ENCODE measurements at places on chromosomes 6 and 20.

DNA sequence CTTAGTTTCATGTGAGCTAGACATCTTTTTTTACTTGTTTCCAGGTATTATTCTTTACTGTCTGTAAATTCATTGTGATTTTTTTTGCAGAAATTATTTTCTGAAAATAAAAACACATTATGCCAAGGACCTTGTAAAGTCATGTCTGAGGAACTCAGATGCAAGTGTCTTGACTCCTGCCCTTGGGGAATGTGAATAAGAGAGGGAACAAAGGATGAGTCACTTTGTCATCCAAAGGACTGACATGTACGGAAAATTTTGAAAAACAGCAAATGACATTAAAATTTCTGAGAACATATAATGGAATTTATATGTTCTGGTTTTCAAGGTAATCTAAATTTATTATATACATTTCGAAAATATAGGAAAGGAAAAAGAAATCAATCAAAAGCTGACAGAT, 660.4 kb downstream of the CD109 start:
- peak; percentile 37 for DNase-seq

DNA sequence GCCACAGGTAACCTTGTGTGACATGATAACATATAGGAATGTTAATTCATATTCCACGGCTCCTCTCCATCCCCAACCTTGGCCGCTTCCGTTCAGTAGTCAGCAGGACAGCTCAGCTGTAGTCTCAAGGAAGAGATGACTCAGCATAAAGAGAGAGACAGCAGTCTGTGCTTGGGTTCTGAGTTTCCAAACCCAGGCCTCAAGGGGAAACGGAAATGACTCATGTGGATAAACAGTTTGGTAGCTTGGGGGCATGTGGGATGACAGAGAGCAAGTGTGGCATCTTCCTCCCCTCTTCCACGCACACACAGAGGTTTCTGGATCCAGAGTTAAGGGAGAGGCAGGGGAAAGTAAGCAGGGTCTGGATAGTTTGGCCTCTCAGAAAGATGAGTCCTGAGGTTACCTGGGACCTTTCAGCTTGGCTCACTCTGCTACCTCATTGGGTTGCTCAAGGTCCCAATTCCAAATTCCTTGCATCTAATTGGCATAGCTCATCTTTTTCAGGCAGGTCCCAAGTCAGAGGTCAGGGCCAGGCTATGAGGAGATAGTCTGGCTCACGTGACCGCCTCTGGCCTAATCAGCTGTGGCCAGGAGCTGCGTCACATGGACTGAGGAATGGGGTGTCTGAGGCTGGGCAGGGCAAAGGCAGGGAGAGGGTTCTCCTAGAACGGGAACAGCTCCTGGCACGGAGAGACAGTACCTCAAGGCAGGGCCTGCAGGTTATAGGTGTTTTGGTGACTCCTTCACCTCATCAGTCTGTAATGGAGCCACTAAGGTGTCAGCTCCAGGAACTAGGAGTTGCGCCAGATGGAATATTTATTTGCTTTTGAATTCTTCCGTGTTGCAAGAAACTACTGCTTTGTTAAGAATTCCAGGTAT, 36.5 kb upstream of the MLN start:
- peak; percentile 97 for DNase-seq

- DNase-seq = no peak
Observed at GRCh38 chr6:170257376-170257775, 33.5 kb downstream of the DLL1 start.

GRCh38 chr6:52346503-52346902, 15.4 kb upstream of the PAQR8 start:
- DNase-seq = no peak

DNA sequence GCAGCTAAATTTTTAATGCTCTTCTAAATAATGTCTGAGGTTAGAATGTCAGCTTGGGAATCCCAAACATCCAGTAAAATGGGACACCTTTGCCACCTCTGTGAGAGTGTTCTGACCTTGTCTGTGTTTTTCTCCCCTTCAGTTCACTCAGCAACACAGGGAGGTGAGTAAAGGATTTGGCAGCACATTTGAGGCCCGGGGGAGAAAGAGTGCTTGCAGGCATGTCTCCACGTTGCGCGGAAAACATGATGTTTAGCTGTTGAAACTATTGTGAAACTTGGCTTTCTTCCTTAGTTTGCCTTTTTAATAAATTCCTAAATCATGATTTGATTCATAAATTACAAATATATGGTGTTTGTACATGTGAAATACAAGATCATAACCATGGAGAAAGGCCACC, 707.8 kb upstream of the FLRT3 start:
- DNase-seq = peak; percentile 70

GRCh38 chr20:4875578-4876067, 125.7 kb downstream of the SLC23A2 start:
- DNase-seq = no peak

DNA sequence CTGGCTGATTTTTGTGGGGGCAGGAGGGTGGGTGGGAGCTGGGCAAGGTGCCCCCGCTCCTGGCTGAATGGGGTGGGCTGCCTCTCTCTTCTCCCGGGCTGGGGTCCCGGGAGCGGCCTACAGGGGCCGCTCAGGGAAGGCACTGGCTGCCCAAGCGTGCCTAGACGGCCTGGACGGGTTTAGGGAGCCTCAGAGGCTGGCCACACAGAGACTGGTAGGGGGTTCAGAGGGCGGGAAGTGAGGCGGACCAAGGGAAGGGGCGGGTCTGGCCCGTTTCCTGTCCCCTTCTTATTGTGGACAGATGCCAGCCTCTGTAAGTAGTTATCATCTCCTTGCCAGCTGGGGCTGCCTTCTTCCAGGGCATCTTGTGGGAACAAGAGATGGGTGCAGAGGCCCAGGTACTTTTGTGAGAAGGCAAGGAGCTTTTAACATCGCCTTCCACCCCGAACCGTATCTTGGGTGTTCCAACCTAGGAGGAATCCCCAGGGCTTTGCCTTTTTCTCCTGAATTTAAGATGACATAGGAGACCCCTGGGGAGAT, 437 bp downstream of the CD40 start:
- no peak for DNase-seq

DNA sequence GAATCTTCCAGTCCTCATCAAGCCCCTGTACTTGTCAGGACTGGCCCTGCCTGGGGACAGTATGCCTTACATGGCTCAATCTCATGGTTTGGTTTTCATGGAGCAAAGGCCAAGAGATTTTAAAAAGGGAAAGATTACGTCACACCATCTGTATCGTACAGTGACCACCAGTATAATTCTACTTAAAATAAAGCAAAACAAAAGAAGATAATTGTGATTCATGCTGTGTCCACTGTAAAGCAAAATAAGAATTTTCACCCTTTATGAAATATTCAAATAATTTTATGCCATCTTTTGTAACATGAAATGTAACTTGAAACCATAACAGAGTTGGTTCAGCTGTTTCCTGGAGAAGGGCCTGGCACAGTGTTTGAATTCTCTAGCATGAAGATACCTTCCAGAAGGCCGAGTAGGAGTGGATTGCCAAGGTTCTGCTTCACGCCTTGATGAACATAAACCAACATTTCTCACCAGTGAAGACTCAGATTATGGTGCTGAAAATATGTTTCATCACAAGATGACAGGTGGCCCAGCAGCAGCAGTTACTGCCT, 486.5 kb downstream of the RFPL4B start:
- DNase-seq = no peak

DNA sequence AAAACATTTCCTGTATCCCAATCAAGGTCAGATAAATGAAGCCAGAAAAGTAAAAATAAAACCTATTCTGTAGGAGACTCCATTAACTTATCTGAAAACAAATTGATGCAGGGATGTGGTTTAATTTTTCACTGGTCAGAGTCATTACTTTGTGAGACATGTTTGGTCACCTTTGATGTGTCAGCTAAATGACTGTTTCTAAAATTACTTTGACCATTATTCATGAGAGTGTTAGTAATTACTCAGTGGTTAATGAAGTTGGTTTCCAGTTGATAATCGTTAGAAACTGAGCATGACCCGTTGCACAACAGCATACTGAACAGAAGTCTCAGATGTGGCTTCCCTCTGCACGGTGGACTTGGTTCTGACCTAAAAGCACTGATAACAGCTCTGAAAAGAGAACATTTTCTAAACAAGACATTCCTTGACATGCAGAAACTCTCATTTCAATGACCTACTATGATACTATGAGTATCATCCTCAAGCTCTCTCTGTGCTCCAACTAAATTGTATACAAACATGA, 410.5 kb upstream of the RNF217 start:
- no peak for DNase-seq

DNA sequence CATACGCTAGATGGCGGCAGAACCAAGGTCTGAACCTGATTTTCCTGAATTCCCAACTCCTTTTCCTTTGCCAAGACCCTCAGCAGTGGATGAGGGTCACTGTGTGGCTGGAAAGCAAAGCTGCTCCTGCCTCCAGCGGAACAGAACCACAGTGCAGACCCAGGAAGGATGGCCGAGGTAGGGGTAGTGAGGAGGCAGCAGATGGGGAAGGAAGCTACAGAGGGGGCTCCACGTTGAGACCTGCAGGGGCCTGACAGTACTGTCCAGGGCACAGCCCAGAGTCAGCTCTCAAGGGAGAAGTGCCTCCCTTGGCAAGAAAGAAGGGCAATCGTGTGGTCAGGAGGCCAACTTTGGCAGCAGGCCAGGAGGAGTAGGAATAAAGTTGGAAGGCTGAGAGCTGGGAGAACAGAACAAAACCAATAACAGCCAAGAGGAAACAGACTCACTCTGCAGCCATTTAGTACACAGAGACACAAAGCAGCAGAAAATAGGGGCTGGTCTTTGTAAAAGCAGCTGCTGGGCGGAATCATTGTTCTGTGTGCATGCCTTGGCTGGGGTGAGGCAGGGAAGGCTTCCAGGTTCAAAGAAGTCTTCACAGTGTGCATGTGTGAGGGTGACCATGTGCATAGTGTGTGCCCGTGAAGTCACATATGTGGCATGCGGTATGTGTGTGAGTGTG, 3.1 kb downstream of the GABRR2 start:
- peak; percentile 57 for DNase-seq

DNA sequence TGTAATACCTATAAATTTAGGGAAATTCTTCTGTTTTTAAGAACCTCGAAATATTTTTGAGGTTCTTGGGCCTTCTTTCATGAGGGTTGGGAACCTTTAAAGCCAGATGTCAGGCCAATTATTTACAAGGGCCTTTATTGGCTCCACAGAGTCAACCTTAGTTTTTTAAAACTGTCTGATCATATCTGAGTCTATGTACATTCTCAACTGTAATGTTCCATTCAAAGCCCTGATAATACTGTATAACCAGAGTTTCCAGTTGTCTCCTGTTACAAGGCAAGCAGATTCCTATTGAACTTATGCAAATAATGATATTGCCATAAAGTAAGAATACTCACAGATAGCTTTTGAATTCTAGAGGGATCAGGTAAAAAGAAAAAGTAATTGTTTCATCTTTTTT, 545.5 kb downstream of the EPM2A start:
- no peak for DNase-seq

Measured in fibroblast of upper back skin (primary cell).